ENCODE measurements at places on chromosomes 6 and 20.

DNA sequence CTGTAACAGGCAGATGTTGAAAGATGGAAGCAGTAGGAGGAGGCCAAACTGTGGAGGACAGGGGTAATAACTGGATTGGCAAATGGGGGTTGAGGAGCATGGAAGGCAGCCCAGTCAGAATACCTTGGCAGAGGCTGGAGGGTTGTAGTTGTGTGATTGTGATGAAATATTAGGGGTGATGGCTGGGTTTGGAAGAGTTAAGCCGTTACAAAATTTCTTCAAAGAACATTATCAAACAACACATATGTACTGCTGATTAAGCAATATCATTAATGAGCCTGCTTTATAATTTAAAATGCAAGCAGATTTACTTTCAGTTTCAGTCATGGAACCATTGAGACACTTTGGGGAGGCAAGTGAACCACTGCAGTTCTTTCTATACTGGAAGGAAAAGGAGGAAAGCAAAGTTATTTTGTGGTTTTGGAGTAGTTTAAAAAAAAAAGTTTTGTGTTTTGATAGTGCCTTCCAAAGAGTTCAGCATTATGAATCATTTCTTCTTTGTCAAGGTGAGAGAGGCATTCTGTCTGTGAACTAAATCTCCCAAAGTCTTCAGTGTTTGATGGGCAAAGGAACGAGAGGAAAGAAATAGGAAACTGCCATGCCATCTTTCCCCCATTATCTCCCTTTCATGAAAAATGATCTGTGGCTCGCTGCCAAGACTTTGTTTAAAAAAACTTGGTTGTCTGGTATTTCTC, 20.7 kb downstream of the FOXO3 start:
- no peak for DNase-seq

GRCh38 chr6:3578981-3579380, 122.1 kb upstream of the SLC22A23 start:
- DNase-seq, result no peak

DNA sequence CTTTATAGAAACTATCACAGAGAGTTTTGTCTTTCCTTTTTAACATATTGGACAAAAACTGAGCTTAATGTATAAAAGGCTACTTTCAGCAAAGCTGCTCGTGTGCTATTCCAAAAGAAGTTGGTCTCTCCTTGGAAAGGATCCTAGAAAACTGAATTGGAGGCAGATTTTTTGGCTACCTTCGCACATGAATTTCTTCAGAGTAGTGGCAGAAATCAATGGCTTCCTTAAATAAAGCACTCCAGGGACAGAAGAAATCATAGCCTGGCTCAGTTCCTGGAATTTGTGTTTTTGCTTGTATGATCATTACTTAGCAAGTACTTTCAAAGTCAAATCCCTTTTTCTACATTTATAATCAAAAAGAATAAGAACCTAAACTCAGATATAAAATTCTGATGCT, 780.3 kb downstream of the PHF3 start:
- no peak for DNase-seq

DNA sequence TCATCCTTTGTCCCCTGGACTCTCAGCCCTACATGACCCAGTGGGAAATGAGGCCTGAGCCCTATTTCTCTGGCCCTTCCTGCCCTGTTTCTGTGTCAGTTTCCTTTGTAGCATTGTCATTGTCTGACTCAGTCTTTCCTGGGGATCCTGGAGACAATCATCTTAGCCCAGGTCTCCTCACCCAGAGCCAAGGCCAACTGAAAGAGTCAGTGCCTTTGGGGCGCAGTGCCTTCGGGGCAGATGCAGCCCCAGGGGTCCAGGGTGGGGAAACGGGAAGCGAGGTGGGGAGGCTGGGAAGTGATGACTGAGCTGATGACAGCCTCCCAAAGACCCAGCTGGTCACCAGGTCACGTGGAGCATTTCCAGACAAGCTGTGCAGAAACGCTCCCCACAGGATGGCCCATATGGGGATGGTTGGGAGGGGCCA, 93.3 kb upstream of the SULF2 start:
- DNase-seq, result no peak

DNA sequence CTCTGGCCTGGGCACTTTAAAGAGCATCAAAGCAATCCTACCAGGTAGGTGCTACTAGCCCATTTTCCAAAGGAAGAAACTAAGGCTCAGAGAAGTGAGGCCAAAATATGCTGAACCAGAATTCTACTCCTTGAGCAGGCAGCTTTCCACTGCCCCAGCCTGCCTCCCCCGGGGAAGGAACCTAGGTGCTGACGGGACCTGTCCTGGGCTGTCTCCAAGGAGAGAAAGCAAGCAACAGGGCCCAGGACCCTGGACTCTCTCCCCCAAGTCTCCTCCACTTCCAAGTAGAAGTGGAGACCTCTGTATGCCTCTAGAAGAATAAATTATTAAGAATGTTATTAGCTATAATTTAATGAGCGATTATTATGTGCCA, 159.5 kb downstream of the MRPL14 start:
- no peak for DNase-seq

GRCh38 chr6:64299176-64299575, 663.6 kb downstream of the PHF3 start:
- DNase-seq, result no peak

DNA sequence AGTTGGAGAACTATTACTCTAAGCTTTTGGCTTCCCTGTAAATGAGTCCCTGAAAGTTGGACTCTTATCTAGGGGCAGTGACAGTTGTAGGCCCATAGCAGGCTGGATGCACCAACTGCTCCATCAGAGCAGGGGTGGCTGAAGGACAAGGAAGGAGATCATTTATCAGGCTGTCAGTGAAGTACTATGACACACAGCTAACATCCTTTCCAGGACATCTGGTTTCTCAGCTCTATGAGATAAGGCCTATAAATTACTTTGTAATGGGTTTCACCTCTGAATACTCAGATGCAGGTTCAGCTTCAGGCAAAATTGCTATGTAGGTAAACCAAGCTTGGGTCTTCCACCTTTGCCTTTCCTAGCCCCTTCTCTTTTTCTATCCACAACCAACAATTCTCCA, 468.5 kb downstream of the KIF16B start:
- DNase-seq, result no peak

DNA sequence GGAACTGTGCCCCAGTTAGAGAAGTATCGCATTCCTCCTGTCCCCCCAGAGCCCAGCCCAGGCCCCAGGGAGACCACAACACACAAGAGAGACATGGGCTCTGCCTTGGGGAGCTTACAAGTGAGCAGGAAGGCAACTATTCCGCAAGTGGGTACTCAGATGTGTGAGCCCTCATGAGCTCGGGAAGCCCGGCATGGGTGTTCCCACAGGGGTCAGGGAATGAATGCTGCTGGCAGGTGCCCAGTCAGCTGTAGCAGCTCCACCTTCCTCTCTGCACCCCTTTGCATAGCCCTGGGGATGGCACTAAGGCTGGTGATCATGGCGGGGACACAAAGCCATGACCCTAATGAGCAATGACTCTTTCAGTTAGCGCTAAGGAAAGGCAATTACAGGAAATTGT, 194.1 kb downstream of the SYNDIG1 start:
- no peak for DNase-seq

DNA sequence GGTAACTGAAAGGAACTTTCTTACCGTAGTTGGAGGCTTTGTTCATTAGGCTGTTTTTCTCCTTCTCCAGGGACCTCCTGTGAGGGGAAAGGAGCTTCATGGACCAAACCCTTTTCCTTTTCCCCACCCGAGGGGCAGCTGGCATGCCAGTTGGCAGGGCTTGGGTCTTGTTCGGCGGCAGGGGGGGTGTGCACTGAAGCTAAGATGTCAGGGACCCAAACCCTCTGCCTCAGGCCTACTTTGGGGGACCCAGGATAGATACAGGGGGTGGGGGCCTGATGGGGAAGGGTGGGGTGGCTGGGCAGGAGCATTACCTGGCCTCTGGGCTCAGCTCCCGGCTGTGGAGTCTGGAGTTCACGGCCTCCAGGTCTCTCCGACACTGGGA, 14.9 kb downstream of the CCDC167 start:
- no peak for DNase-seq

- DNase-seq, result no peak
Measured at GRCh38 chr6:97405818-97406409, 122.9 kb upstream of the MMS22L start.

DNA sequence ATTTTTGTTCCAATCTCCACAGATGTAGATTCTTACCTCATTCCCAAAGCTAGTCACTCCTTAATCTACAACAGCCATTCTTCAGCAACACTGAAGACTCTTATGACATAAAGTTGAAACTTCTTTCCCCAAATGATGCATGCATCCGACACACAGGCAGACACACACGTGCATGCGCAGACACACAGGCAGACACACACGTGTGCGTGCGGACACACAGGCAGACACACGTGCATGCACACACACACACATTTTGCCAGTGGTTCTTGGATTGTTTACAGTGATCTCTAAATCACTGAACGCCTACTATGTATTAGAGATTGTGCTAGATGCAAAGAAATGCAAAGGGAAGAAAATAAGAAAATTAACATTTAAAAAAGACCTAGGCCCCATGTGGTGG, 9.0 kb upstream of the TRPC4AP start:
- DNase-seq, result no peak

GRCh38 chr20:5881703-5882102, 68.6 kb downstream of the TRMT6 start:
- DNase-seq, result no peak

- no peak for DNase-seq
Measured at GRCh38 chr6:170151804-170152123, 139.1 kb downstream of the DLL1 start.

- no peak for DNase-seq
Measured at GRCh38 chr20:2402271-2402980, 21.7 kb downstream of the TGM6 start.

GRCh38 chr6:13615792-13616120, 621 bp downstream of the NOL7 start:
- DNase-seq, result peak; percentile 24

GRCh38 chr6:33907227-33907626, 103.4 kb upstream of the MLN start:
- DNase-seq, result no peak

- DNase-seq, result no peak
Measured at GRCh38 chr6:119360262-119360915, 10.8 kb upstream of the MAN1A1 start.

- DNase-seq, result no peak
Measured at GRCh38 chr6:169639653-169640278, 62.1 kb downstream of the WDR27 start.

DNA sequence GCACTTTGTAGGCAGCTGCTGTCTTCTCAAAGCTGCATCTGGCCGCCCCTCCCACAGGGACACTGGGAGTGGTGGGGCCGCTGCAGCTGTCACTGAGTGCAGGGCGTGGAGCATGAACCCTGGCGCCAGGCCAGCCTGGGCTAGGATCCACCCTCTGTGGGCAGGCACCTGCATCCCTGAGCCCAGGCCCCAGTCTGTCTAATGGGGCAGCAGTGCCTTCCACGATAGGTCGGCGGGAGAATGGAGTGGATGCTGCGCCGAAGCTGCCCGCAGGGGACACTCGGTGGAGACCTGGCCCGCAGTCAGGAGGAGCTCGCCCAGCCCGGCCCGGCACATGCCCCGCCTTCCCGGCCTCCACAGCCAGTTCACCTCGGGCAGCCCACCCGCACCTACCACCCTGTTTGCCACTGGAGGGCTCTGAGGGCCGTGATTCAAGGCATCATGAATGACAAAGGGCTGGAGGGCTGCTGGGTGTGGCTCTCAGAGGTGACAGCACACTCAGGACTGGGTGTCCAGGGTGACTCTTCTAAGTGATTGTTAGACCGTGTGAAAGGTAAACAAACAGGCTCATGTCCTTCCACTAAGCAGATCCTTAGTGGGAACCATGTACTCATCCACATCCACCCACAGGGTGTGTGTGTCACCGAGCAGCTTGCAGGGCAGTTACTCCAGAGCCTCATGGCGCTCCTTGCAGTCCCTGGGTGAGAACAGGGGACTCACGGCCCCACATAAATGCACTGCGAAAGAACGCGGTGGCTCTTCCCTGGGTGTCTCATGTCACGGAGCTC, 133.9 kb downstream of the AGPAT4 start:
- DNase-seq, result no peak

DNA sequence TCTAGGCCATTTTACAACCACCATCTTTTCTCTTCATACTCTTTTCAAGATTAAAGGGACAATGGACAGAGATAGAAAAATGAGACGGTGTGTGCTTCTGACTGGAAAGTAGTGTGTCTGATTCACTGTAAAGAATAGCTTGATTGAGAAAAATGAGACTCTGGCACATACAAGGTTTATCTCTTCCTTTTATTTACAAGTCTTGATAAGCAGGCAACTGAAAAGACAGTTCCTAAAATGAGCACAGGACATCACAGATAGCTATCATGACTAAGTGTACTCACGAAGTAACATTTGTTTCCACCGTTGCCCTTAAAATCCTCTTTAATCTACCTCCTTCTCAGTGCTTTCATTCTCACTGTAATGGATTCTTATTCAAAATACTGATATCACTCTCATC, 383.0 kb downstream of the TBC1D32 start:
- DNase-seq, result no peak

DNA sequence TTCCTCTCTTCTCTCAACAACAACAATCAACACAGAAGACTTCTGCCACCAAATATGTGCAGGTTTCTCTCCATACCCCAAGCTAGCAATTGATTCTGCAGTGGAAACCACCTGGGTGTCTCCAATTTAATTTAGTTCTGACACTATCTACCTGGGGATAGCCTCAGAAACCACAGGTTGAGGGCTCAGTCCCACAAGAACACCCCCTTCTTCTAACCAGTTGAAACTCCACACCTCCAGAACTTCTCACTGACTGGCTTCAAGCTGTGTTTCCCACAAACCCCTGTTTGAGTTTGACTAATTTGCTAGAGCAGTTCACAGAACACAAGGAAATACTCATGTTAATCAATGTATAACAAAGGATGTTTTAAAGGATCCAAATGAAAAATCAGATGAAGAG, 52.5 kb upstream of the SPTLC3 start:
- no peak for DNase-seq

DNA sequence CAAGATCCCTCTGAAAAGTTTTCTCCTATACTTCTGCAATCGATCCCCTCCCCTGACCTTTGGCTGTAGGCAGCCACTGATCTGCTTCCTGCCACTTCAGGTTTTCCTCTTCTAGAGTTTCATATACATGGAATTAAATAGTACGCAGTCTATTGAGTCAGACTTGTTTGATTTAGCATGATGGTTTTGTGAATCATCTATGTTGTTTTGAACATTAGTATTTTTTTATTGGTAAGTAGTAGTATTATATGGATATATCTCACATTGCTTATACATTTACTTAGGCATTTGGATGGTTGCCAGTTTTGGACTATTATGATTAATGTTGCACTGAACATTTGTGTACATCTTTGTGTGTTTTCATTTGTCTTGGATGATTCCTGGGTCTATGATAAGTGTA, 518.0 kb downstream of the CD109 start:
- no peak for DNase-seq

DNA sequence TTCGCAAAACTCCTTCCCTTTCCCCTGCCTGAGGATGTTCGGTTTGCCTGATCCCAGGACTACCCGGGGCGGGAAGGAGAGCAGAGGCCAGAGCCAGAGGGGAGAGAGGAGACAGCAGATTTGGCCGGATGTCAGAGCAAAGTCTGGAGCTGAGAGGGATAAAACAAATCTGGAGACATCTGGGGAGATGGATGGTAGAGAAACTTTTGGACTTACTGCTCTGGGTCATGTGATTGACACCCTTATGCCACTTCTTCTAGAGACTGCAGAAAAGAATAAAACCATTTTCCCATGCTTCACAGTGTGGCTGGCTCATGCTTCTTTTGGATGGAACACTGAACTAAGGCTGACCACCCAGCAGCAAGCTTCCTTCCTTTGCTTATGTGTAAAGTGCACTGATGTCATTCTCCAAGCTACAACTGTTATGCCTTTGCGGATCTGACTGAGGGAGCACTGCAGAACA, 174.7 kb downstream of the FOXC1 start:
- no peak for DNase-seq

- no peak for DNase-seq
Measured at GRCh38 chr20:43919686-43920403, 5.2 kb downstream of the TOX2 start.
